CD4-positive, alpha-beta T cell treated with Interleukin-15 for 1 hour (primary cell): ENCODE measurements at places on chromosomes 16 and 17.

DNA sequence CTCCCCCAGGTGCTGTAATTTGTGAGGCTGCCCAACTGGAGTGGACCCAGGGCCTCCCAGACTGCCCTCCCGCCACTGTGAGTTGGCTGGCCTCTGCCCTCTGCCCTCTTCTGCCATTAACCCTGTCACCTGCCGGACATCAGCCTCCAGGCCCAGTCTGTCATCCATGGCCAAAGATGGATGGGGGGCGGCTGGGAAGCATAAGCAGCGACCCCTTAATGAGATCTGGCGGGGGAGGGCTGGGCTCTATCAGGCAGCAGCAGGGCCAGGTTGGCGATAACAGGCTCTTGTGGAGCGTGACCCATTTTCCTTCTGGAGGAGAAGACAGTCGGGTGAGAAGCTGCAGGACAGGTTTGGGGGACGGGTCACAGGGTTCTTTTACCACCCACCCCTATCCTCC lies 25.3 kb downstream of the CDK5RAP3 start:
- DNase-seq: no peak

- DNase-seq: no peak
These were observed 11.4 kb downstream of the SLC13A5 start for GRCh38 chr17:6701719-6702118.

GRCh38 chr17:19017804-19018599 lies 13.4 kb upstream of the FAM83G start:
- DNase-seq: no peak

GRCh38 chr16:50295541-50296132 lies 29.3 kb downstream of the ADCY7 start:
- no peak for DNase-seq

DNA sequence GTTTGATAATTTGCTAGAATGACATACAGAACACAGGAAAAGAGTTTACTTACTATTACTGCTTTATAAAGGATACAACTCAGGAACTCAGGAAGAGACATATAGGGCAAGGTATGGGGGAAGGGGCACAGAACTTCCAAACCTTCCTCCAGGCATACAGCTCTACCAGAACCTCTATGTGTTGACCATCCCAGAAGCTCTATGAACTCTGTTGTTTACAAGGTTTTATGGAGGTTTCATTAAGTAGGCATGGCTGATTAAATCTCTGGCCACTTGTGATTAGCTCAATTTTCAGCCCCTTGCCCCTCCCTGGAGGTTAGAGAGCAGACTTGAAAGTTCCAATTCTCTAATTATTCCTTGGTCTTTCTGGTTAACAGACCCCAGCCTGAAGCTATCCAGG lies 60.2 kb upstream of the C17orf78 start:
- no peak for DNase-seq

DNA sequence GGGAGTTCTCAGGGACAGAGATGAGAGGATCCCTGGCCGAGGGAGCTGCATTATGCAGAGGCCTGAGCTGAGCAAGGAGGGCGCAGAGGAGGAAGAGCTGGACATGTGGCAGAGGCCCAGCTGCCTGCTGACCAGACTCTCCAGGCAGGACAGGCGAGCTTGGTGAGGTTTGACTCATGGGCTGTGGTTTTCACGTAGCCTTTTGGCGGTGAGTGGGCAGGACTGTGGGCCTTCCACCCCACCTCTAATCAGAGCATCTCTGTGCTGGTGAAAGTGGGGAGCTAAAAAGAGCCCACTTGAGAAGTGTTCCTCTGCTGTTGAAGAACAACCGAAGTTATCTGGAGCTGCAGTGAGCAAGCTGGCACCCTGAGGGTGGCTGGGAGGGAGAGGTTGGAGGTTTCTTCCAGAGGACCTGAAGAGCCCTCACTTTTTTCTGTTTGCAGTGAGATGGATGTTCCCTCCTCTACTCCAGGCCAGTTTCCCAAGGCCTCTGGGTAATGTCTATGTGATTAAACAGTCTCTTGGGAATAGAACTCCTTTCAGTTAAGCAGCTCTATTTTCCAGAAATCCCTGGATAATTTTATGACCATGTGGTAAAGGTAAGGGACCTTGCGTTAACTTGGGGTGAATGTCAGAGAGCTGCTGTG lies 11.9 kb downstream of the EPN2 start:
- DNase-seq: no peak

DNA sequence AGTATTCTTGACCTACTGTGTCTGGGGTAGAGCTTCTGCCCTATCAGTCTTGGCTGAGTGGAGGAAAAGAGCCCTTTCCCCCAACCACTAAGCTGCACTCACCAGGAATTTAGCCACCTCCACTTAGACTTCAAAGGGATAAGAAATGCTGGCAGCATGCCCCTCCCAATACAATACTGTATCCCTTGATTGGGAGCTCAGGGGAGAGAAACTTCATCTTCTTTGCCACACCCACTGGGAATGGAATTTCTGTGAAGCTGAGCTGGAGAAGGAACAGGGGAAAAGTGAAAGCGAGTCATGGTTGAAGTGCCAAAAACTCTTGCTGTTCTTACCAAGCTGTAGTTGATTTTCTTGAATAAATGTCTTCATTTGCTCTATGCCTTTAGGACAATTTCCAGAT lies 68.8 kb downstream of the CEP112 start:
- no peak for DNase-seq

DNA sequence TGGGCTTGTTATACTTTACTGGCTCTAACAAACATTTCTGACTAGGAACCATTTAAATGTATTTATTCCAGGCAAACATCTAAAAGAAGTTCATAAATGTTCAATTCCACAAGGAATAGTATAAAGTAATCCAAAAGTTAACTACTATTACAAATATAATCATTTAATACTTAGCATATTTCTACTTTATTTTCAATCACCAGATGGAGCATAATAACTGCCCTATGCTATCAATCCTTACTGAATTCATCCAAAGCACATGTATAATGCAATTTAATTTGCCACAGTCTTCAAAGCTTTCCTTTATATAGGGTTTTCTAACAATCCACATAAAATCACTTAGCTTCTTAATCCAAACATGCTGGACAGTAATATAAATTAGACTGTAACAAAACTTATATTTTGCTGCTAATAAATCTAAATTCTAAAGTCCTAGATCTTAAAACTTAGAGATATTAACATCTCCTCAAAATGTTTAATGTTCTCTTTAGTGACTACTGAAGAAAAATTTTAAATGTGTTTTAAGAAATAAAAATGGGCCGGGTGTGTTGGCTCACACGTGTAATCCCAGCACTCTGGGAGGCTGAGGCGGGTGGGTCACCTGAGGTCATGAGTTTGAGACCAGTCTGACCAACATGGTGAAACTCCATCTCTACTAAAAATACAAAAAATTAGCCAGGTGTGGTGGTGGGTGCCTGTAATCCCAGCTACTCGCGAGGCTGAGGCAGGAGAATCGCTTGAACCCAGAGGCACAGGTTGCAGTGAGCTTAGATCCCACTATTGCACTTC lies 5.9 kb downstream of the MEIOB start:
- no peak for DNase-seq
